ENCODE measurements at places on chromosomes 16 and 17.

DNA sequence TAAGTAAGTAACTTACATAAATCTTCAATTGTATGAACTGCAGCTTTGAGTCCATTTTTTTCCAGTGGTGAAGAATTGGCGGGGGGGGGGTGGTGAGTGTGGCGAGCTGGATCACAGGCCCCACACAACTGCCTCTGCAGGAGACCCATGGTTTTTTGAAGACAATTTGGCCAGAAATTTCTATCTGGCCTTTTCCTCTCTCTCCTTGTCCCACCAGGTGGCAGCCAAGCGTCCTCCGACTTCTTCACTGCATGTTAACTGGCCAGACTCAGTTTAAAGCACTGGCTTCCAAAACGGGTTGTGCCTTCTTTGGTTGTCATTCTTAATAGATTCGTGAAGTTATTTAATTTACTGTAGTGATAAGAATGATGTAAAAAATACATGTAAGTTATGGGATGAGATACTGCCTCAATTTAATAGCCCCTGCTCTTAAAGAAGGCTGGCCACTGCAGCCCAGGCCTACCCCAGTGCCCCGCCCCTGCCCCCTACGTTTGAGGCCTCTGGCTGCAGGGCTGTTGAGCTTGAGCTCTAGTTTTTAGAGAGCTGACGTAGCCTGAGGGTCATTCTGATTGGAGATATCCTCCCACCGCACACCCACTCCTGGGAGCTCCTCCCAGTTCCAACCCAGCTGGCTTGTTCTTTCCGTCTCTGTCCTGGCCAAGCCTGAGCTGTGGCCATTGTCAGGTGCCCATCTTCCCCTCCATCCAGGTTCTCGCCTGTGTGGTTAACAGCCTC is 36.4 kb downstream of the AKAP1 start:
- peak; percentile 52 for DNase-seq

GRCh38 chr16:8376430-8376829 is 213.9 kb downstream of the TMEM114 start:
- no peak for DNase-seq

DNA sequence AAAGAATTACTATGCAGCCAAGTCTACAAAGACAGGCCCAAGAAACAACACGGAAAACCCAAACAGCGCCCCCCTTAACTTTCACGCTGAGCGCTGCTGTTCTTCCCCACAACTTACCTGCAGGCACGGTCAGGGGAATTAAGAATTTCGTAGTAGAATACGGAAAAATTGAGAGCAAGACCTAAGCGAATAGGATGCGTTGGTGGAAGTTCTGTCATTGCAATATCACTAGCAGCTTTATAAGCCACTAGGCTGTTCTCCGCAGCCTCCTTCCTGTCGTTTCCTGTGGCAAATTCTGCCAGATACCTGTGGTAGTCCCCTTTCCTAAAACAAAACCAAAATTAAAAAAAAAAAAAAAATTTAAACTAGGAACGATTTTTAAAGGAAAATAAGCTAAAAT is 39.0 kb downstream of the YWHAE start:
- no peak for DNase-seq

DNA sequence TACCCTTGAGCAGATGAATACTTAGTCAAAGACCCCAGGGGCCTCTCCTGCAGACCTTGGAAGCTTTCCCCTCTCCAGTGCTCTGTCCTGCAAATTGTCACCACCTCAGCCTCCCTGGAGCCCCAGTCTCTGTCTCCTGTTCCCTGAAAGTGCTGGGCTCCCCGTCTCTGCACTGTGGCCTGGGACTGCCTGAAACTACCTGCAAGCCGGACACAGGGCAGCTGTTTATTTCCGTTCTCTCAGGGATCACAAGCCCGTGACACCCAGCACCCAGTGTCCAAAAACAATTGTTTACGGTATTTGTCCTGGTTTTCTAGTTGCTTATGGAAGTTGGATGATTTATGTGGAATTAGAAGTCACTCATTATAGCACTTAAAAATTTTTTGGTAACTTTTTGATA is 81.6 kb upstream of the CHMP6 start:
- DNase-seq, result no peak

GRCh38 chr17:62024866-62025265 is 40.2 kb downstream of the MED13 start:
- DNase-seq, result no peak

DNA sequence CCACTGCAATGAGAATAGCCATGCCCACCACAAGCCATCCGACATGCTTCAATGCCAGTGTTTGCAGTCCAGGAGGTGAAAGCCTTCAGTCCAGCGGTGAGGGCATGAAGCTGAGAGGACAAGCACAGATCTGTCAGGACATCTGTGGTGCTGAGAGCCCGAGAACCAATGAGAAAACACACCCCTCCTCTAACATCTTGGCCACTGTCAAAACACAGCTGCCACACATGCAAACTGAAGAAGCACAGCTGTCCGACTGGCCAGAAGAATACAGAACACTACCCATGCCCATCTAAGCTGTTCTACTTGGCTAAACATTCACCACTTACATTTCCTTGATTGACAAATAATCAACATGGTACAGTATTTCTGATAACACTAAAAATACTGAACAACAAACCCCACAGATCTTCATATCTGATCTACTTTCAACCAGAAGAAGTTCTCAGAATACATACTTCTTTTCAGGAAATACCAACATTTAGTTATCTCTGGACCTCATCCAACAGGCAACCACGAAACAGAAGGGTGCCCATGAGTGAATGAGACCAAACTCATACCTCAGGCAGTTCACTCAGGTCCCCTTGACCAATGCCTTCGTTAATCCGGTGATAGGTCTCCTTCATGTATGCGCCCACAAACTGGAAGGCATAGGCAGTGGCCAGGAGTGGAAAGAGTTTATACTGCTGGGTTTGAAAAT is 10.2 kb upstream of the FBF1 start:
- DNase-seq, result peak; percentile 53

GRCh38 chr16:49986351-49987124 is 38.5 kb upstream of the CNEP1R1 start:
- peak; percentile 79 for DNase-seq

- DNase-seq, result no peak
Measured at GRCh38 chr17:83175119-83175821, 95.9 kb downstream of the METRNL start.

DNA sequence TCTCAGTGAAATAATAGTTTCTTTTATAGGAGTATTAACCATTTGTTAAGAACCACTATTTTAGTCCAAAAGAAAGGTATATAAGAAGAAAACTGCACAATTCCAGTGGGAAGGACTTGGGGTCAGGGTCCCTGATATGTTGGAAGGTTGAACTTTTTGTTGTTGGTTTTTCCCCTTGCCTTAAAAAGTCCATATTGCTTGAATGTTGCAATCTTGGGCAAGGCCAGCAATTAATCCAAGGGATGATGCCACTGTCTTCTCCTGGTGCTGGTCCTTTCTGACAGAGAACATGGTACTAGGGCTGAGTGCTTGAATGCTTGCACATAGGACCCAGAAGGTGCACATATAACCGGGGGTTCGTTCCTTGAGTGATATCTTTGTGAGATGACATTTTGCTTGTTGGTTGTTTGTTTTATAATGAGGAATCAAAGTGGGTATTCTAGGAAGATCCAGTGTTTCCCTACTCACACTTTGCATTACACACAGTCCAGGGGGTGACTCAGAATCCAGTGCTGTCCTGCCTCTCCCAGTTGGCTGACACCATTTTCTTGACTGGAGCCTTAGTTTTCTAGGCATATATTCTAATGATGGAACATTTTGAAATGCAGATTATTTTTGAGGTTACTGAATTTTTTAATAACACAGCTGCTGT is 54.9 kb downstream of the SIAH1 start:
- no peak for DNase-seq

DNA sequence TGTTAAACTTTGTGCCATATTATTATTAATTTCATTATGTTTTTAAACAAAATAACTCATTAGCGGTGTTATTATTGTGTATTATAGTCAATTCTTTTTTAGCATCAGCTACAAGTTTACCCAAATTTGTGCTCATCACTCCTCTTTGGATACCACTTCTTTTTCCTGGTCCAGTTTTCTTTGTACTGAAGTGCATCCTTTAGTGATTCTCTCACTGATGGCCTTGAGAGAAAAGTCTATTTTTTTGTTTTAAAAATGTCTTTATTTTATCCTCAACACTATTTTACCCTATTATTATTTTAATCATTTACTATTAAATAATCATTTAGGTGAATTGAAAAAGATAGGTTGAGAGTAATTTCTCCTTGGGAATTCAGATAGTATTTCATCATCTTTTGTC is 99.2 kb downstream of the RGS9 start:
- DNase-seq, result no peak

DNA sequence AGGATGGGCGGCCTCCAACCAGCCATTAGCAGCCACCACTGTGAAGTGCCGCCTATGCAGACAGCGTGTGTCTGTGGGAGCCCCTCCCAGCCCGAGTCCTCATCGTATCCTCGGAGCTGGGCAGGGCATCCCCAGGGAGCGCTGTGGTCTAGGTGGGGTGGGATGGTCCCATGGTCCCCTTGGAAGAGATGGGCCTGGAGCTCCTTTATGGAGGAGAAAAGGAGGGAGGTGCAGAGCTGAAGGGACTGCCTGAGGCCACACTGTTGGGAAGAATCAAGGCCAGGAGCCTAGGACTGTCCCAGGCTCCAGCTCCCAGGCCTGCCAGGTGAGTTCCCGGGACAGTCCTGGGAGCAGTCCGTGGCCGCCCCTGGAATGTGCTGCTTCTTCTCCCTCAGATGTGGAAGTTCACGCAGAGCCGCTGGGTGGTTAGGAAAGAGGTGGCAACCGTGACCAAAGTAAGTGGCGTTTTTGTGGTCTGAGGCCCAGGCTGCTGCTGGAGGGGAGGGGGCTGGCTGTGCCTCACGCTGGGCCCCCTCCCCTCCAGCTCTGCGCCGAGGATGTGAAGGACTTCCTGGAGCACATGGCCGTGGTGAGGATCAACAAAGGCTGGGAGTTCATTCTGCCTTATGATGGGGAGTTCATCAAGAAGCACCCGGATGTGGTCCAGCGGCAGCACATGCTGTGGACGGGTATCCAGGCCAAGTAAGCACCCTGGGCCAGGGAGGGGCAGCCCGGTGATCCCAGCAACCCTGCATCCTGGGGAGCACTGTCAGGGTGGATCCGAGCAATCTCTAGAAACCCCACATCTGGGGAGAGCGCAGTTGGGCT is 27.0 kb downstream of the POLR3E start:
- DNase-seq, result no peak

GRCh38 chr17:17502741-17503565 is 6.8 kb upstream of the RASD1 start:
- DNase-seq, result no peak

- peak; percentile 17 for DNase-seq
Measured at GRCh38 chr16:53219371-53219770, 164.6 kb downstream of the CHD9 start.

DNA sequence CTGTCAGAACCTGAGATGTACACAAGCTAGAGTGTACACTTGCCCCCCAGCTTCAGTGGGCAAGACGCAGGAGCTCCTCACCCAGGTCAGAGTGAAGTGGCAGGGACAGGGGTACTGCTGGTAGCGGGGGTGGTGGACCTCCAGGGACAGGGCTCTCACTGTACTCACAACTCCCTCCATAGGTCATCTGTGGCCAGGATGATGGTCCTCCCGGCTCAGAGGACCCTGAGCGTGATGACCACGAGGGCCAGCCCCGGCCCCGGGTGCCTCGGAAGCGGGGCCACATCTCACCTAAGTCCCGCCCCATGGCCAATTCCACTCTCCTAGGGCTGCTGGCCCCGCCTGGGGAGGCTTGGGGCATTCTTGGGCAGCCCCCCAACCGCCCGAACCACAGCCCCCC is 2.7 kb downstream of the NXPH3 start:
- DNase-seq, result no peak

- no peak for DNase-seq
Measured at GRCh38 chr17:74490716-74491115, 24.3 kb downstream of the CD300A start.

DNA sequence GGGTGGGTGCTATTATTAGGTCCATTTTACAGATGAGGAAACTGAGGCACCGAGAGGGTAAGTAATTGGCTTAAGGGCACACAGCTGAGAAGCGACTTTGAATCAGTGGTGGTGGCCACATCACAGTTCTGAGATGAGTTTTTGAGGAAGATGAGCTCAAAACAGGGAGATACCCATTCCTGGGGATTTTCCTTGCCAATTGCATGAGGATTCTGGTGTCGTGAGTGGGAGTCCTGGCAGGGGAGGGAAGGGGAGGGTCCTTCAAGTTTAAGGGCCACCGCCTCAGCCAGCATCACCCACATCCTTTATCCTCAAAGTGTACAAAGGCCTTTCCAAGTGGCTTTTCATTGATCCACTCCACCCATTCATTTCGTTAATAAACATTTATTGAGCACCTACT is 45.3 kb downstream of the IL21R start:
- DNase-seq, result no peak

Measured in astrocyte of the spinal cord (primary cell).